ENCODE measurements at places on chromosomes 16 and 17.
A peak's percentile ranks its signal among the peaks of the same experiment; 100 is the strongest.

DNA sequence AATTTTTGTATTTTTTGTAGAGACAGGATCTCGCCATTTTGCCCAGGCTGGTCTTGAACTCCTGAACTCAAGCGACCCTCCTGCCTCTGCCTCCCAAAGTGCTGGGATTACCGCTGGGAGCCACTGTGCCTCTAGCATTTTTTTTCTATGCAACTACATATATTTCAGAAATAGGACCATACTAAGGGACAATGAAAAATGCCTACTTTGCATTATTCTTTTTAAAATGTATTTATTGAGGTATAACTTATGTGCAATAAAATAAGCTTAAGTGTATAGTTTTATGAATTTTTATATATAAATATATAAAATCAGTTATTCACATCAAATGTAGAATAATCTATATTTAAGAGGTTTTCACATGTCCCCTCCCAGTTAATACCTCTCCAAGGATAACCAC lies 38.1 kb downstream of the KATNIP start:
- DNase-seq, result no peak

GRCh38 chr17:50266384-50267073 lies 7.7 kb upstream of the TMEM92 start:
- DNase-seq, result no peak

DNA sequence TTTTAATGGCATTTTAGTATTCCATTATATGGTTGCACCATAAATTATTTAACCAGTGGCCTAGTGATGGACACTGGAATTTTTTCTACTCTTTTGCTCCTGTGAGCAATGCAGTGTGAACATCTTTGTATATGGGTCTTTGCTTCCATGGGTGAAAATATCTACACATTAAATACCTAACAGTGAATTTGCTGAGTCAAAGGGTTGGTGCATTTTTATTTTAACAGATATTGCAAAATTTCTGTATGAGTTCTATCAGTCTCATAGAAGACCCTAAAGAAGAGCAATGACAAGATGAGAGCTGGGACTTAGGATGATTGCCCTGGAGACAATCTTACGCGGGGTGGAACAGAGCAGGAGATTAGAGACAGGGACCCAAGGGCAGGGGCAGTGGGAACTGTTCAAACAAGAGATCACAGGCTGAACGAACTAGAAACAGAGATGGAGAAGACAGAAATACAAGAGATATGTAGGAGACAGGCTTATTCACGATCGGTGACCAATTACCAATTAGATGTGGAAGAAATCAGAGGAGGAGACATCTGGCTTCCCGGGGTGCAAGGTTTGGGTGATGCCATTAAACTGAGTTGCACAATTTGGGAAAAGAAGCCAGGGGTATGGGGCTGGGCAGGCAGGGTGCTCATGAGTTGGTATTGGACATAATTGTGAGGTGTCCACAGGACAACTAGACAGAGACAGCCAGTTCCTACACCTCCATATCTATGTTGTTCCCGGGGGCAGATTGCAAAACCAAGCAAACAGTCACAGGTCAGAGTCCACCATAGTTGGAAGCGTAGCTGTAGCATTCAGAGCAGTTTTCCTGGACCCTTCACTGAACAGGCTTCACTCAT lies 39.9 kb upstream of the LONP2 start:
- no peak for DNase-seq

DNA sequence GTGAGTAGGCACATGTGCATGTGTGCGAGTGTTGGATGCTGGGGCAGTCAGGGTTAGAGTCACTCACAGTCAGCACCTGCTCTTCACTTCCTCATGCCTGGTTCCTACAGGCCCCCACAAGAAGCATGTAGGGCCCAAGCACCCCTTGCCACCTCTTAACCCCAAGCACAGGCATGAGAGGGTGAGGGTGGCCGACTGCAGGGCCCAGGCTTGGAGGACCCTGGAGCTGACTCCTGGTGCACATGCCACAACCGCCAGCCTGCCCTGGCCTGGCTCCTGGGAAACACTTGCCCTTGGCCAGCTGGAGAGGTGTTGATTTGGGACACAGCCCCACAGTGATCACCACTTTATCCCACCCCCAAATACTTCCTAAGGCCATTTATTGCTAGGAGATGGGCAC lies 16.9 kb upstream of the CDRT15L2 start:
- no peak for DNase-seq

DNA sequence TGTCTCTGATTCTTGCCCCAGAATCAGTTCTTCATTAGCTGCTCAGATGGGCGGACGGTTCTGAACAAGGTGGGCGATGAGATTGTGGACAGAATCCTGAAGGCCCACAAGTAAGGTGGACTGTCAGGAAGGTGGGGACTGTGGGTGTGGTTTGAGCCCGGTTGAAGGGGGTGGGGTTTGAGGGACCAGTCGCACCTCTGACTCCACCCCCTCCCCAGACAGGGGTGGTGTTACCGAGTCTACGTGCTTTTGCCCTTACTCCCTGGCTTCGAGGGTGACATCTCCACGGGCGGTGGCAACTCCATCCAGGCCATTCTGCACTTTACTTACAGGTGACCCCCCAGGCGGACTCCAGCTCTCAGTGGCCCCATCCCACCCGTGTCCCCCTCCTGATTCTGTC lies 11.3 kb downstream of the PLD2 start:
- no peak for DNase-seq

DNA sequence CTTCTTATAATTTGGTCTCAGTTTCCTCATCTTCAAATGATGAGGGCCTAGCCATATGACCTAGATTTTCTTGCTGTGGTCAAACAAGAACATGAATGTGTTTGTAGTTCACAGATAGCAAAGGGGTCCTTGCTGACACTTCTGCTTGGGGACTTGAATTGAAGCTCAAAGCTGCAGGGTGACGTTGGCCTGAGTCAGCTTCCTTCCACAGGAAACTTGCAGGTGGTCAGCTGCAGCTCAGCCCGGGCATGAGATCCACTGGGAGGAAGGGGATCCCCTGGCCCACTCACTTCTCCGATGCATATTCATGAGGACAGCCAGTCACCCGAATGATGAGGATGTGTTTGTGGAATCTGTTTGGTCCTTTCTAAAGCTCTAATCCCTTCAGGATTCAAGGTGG lies 42.6 kb upstream of the AXIN2 start:
- no peak for DNase-seq

DNA sequence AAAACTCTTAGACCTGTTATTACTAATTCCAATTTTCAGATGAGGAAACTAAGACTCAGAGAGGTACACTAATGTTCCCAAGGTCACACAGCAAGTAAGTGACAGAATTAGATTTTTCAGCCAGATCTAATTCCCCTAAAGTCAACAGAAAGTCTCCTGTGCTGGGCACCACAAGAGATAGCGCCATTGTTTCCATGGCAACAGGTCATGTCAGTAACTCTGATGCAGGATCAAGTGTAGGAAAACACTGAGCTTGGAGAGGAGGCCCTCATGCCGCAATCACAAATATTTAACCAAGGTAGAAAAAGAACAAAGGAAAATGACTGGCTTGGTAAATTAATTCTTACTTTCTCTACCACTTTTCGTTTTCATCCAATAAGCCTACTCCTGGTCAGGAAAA lies 166.0 kb upstream of the CDH13 start:
- DNase-seq, result no peak

- no peak for DNase-seq
These were observed 3.9 kb downstream of the KRT27 start for GRCh38 chr17:40778461-40778860.

DNA sequence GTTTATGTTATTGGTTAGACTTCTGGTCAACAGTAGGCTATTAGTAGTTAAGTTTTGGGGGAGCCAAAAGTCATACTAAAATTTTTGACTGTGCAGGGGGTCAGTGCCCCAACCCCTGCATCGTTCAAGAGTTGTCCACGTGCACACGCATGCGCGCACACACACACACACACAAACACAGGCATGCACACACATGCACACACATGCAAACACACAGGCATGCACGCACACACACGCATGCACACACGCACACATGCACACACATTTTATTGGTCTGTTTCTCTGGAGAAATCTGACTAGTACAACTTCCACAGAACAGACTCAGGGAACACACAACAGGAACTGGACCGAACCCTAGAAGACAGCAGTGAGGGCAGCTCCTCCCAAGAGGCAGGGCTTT lies 24.4 kb upstream of the USP10 start:
- no peak for DNase-seq

DNA sequence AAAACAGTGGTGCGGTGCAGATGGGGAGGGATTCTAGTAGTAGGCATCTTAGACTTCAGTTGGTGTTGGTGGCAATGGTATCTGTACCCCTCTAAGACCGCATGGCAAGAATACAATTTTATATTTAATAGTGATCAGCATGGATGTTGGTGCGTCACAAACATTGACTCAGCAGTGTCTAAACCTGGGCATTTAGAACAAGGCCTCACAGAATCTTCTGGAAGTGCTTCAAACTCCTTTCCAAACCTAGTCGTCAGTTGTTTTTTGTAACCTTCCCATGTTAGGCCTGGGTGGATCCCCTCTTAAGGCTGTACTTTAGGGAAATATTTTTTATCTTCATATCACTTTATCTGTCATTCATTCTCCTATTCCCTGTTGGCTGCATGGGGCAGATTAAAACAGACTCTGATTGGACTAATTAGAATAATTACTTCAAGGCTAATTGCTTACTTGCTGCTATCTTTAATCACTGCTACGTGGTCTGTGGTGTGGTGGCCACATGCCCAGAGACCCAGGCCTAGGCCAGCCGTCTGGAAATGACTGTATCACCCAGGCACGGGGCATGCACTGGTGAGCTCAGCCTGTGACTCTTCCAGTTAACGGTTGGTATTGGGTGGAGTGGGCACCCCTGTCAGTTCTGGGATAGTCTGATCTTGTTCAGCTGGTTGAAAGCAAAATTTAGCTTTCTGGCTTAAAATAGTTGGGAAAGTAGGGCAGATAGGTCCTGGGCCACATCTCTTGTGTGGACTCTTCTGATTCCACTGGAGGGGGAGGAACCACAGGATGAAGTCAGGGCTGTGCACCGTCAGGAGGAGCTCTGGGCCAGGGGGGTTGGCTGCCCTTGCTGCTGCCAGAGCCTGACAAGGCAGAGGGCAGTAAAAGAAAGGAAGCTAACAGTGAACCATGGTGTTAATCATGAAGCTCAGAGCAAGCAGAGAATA lies 4.5 kb downstream of the ALKBH5 start:
- DNase-seq, result peak; percentile 50

DNA sequence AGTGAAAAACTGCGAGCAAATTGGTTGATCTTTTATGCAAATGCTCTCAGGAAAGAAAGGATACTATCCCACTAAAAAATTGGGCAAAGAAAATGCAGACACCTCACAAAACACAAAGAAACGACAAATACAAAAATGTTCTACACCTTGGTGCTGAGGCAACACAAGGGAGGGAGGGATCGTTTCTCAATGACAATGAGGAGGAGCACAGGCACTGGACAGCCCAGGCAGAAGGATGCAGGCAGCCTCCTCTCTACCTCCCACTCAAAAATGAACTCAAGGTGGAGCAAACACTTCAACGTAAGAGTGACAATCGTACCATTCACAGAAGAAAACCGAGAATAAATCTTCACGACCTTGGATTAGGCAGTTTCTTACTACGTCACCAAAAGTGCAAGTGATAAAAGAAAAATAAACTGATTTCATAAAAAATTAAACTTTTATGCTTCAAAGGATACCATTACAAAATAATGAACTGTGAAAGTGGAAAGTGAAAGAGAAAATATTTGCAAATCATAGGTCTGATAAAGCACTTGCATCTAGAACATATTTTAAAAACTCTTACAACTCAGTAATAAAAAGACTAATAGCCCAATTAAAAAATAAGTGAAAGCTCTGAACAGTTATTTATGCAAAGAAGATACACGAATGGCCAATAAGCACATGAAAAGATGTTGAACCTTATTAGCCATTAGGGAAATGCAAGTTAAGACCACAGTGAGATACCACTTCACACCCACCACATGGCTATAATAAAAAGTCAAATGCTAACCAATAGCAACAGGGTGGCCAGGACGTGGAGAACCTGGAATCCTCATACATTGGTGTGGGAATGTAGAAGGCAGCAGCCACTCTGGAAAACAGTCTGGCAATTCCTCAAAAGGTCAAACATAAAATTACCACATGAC lies 80.8 kb upstream of the TRAP1 start:
- DNase-seq, result no peak

DNA sequence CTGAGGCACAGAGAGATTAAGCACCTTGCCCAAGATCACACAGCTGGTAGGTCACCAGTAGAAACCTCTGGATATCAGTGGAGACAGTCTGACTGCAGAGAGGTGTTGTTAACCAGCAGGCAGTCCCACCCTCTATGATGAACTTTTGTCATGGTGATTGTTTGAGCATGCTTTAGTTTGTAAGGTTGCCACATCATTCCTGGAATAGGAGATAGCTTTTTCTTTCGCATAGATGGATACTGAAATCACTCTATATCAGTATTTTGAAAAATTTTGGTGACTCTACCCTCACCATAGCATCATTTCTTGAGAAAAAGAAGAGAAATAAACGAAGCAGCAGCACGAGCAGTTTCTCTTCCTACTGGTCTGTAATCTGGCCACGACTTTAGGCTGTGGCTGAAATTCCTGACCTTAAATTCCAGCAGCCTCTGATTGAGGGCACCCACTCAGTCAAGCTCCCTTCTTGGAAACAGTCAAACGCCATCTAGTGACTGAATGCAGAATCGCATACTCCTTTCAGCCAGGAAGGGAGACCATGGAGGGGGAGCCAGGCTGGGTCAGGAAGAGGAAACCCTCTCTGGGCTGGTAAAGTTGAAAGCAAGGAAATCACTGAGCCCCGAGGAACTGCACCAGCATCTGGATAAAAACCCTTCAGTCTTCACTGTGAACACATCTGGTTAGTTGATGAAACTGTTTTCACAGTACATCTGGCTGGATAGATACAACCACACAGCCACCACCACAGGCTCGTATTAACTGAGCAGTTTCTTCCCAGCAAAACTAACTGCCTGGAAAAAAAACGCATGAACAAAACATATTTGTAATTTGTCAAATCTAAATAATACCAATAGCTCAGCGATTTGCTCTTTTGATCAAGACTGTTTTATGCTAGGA lies 108.5 kb upstream of the XYLT1 start:
- DNase-seq, result peak; percentile 65

GRCh38 chr16:23248261-23249194 lies 53.6 kb upstream of the SCNN1B start:
- no peak for DNase-seq

- no peak for DNase-seq
These were observed 132.3 kb upstream of the FAM20A start for GRCh38 chr17:68733241-68734176.

DNA sequence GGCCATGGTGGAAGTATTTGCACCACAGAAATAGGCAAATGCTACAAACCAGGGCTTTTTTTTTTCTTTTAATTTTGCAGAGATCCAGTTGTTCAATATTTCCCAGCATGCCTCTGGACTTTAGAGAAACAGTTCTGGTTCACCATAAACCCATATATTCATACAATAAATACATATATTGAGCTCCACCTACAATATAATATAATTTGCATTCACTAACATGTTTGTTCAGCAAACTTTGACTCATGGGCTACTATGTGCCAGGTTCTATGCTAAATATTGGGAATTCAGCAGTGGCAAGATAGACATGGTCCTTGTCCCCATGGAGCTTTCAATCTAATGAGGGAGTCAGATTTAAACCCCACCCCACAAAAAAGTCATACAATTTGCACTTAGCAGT lies 3.2 kb downstream of the TMEM114 start:
- no peak for DNase-seq

All from activated T-cell treated with anti-CD3 and anti-CD28 coated beads, Interleukin-2, amount 50 U/mL, for 72 hours (primary cell).